Right cardiac atrium (tissue), 5 donors: ENCODE measurements at places on chromosomes 11 and 22. TPM values are rescaled to one million over a fixed set of nuclear protein-coding genes. Genes with fewer than 3 reads are reported as not detected.

- DNase-seq: no peak
These were observed 240.6 kb upstream of the PDGFD start for GRCh38 chr11:104404231-104405175.

GRCh38 chr11:9914064-9914463 is 250.2 kb downstream of the SWAP70 start:
- DNase-seq: no peak

- no peak for DNase-seq
These were observed 17.7 kb downstream of the FJX1 start for GRCh38 chr11:35635933-35636332.

GRCh38 chr11:64935359-64936081 is at the start of gene GPHA2:
Gene GPHA2 (minus strand): TSS chr11:64935893. CDS start chr11:64935460, 433 bp downstream.
- no peak for DNase-seq

- DNase-seq: no peak
These were observed 151.1 kb downstream of the FAM76B start for GRCh38 chr11:95638501-95638900.

GRCh38 chr11:8252388-8252787 is 11.3 kb downstream of the LMO1 start:
- no peak for DNase-seq

- peak; percentile 14 for DNase-seq
These were observed 45.8 kb downstream of the OSBPL5 start for GRCh38 chr11:3119141-3119821.

- DNase-seq: no peak
These were observed 2.7 kb downstream of the CCND1 start for GRCh38 chr11:69643646-69644045.

- DNase-seq: no peak
These were observed 1.7 kb upstream of the OR52E5 start for GRCh38 chr11:5891216-5891800.

IL18BP gene
- total RNA-seq: 3.8 TPM

ZP1 gene
- total RNA-seq: not detected

RRM1 gene
- total RNA-seq: 21.1 TPM

ROBO4 gene
- total RNA-seq: 11.7 TPM

CDHR5 gene
- total RNA-seq: not detected
